Aorta (tissue), 5 donors: ENCODE measurements at places on chromosomes 3 and 15. TPM values are rescaled to one million over a fixed set of nuclear protein-coding genes. Genes with fewer than 3 reads are reported as not detected.

DNA sequence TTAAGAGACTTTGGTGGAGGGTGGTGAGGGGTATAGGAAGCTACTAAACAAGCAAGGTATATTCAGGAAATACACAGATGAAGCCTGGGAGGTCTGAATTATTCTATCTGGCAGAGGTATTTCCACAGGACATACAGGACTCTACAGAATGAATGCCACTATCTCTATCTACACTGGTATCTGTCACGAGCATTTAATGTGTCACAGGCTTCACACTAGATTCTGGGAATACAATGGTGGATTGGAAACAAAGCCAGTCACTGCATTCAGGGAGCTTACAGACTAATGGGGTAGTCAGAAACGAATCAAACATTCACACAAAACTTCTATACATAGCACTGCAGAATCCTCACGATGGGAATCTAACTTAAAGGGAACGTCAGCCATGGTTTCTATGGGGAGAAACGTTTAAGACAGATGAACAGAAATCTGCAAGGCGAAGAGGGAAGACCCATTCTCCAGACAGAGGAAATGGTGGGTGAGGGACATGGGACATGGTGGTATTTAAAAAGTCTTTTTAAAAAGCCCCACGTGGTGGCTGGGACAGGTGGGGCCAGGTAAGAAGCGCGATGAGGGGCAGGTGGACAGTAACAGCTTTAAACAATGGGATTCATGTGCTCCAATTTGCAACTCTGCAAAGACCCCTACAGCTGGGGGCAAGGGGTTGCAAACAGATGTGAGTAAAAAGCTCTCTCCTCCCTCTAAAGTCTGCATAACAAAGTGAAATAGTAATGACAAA is 16.5 kb downstream of the LRIG1 start:
- no peak for DNase-seq
- peak overlapping the region; percentile 89 for H3K27ac ChIP-seq
- no peaks in the 10 kb centered on the region for H3K36me3 ChIP-seq

- no peaks in the 10 kb centered on the region for H3K4me1 ChIP-seq
- H3K27ac ChIP-seq: no peak overlapping the region
- H3K27me3 ChIP-seq: no peaks in the 10 kb centered on the region
- no peaks in the 10 kb centered on the region for H3K36me3 ChIP-seq
Observed at GRCh38 chr3:13473020-13473419, 7.1 kb upstream of the HDAC11 start.

DNA sequence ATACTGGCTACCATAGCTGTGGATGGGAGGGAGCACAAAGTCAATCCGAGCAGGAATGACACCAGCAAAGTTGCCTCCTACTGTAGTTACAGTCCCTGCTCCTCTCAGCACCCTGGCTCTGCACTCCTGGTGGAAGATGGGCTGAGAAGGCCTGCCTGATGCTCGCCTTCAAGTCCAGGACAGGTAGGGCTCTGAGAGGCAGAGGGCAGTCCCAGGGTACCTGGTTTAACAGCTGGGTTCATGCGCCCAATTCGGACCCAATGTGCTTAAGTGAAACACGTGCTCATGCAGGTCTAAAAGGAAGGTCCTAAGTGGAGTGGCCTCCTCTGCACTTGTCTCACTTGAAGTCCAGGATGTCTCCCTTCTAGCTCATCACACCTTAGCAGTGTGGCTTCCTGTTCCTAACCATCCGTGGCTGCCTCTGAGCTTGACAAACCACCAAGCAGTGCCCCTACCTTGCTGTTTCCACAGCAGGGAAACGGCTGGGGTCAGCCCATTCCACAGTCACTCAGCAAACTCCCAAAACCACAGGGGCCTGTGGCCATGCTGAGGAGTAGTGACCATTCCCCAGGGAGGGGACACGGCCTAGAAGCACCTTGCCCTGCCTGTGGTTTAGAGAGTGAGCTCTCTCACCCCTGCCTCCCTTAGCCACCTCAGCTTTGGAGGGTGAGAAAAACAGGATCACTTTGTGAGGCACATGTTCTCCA is 3.9 kb upstream of the MUSTN1 start:
- H3K36me3 ChIP-seq: no peaks in the 10 kb centered on the region
- no peaks in the 10 kb centered on the region for H3K27me3 ChIP-seq
- no peak overlapping the region for H3K4me3 ChIP-seq

DNA sequence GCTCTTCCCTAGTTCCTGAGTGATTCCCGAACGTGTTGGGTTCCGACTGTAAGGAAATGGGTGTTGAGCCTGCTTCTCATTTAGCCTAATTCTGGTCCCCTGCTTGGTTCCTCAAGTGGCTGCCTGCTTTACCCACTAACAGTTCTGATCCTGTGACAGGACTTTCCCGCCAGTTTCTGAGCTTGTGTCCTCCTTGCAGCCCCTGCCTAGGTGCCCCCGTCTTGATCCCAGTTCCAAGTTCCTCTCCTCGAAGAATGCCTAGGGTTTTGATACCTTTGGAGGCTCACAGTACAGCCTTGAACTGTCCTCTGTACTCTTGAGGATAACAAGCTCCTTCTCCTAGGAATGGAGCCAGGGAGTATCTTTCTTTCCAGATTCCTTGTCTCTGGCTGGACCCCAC is 12.0 kb upstream of the RASGRF1 start:
- no peak overlapping the region for H3K27ac ChIP-seq
- H3K4me1 ChIP-seq: no peaks in the 10 kb centered on the region
- no peak overlapping the region for H3K4me3 ChIP-seq
- H3K27me3 ChIP-seq: no peaks in the 10 kb centered on the region
- no peaks in the 10 kb centered on the region for H3K36me3 ChIP-seq
- peak; percentile 20 for DNase-seq

- no peak for DNase-seq
- H3K4me1 ChIP-seq: peaks cover 4% of the 10 kb centered on the region
- H3K36me3 ChIP-seq: no peaks in the 10 kb centered on the region
Observed at GRCh38 chr3:64824394-64824909, 136.7 kb upstream of the ADAMTS9 start.

GRCh38 chr3:155238845-155239244 is 54.6 kb downstream of the STRIT1 start:
- no peak overlapping the region for H3K27ac ChIP-seq
- no peak for DNase-seq
- H3K27me3 ChIP-seq: no peaks in the 10 kb centered on the region
- H3K4me1 ChIP-seq: no peaks in the 10 kb centered on the region
- H3K36me3 ChIP-seq: no peaks in the 10 kb centered on the region
- no peak overlapping the region for H3K4me3 ChIP-seq

DNA sequence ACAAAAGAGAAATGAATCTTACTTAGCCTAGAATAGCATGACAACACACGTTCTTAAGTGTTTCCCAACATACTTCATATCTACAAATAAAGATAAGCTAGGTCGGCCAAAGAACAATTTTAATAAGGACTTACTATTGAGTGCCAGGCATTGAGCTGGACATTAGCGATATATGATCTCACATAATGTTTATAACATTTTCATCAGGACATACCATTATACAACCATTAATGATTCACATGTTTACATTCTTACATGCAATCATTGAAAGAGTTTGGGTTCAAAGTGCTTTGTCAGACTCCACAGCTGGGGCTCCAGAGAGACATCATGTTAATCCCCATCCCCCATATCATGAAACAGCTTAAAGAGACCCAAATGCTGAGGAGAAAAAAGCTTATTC is 189.0 kb downstream of the STT3B start:
- no peak overlapping the region for H3K4me3 ChIP-seq
- no peaks in the 10 kb centered on the region for H3K27me3 ChIP-seq
- peaks cover 2% of the 10 kb centered on the region for H3K4me1 ChIP-seq
- no peak for DNase-seq
- no peak overlapping the region for H3K27ac ChIP-seq

GRCh38 chr3:23923786-23924185 is 6.9 kb downstream of the RPL15 start:
- no peaks in the 10 kb centered on the region for H3K4me1 ChIP-seq
- peaks cover 4% of the 10 kb centered on the region for H3K36me3 ChIP-seq
- no peak for DNase-seq
- no peaks in the 10 kb centered on the region for H3K27me3 ChIP-seq

GRCh38 chr15:39310633-39311032 is 270.2 kb upstream of the THBS1 start:
- no peak for DNase-seq
- H3K4me1 ChIP-seq: no peaks in the 10 kb centered on the region
- no peaks in the 10 kb centered on the region for H3K36me3 ChIP-seq

DNA sequence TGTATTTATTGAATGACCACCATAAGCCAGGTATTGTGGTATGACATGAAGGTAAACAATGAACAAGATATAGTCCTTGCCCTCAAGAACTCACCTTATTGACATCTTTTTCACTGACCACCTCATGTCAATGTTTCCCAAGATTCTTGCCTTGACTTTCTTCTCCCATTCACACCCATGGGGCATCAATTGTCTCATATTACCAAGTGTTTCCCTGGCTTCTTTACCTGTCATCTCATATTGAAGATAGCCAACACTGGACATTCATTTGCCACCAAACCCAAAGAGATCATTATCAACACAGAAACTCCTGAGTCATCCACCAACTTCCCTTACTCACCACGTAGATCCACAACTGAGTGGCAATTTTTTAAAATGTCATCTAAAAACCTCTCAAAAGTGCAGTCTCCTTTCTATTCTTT is 2.2 kb downstream of the EFHB start:
- no peak overlapping the region for H3K27ac ChIP-seq
- H3K27me3 ChIP-seq: no peaks in the 10 kb centered on the region
- no peak for DNase-seq

GRCh38 chr3:170418422-170419398 is at the start of gene CLDN11:
TSS of gene CLDN11 (plus strand) at chr3:170418868. CDS start at chr3:170419067, 199 bp downstream.
- H3K27ac ChIP-seq: no peak within 1 kb of the TSS
- H3K4me1 ChIP-seq: no peaks in the 10 kb centered on the region
- no peaks in the 10 kb centered on the region for H3K27me3 ChIP-seq
- H3K36me3 ChIP-seq: no peaks in the 10 kb centered on the region
- peak; percentile 76 for DNase-seq

- peak overlapping the region; percentile 47 for H3K27ac ChIP-seq
- no peaks in the 10 kb centered on the region for H3K27me3 ChIP-seq
- DNase-seq: peak; percentile 79
Observed at GRCh38 chr15:67048281-67049279, 16.8 kb upstream of the SMAD3 start.

DNA sequence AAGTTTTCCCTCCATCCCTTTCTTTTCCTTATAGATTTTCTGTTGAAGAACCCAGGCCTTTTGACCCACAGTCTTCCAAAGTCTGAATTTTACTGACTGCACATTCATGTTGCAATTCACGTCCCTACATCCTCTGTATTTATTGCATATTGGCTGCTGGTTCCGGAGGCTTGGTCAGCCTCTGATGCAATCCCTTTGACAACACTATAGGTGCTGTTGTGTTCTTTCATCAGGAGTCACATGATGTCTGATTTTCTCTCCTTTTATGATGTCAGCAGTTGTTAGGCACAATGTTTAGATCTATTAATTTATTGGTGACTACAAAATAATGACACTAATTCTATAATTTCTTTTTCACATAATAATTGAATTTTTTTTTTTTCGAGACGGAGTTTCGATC is 8.7 kb downstream of the CYP1A1 start:
- no peaks in the 10 kb centered on the region for H3K36me3 ChIP-seq
- no peaks in the 10 kb centered on the region for H3K4me1 ChIP-seq
- DNase-seq: no peak
- H3K27ac ChIP-seq: no peak overlapping the region
- H3K4me3 ChIP-seq: no peak overlapping the region
- no peaks in the 10 kb centered on the region for H3K27me3 ChIP-seq

DNA sequence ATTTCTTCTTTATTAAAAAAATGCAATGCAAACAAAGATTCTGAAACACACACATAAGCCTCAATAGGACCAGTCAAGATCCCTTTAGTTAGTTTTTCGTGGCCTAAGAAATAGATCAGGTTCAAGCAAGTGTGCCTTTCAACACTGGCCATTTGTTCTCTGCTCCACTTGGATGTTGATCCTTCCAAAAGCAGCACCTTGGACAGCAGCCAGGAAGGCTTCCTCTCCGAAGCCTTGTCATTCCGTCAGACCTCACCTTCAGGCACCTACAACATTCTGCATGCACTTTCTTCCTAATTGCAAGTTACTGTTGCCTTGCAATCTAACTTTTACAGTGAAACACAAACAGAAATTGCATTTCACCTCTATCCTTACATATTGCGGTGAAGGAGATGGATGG is 155.9 kb upstream of the FEZF2 start:
- H3K27ac ChIP-seq: no peak overlapping the region
- no peak for DNase-seq
- H3K4me1 ChIP-seq: no peaks in the 10 kb centered on the region
- no peak overlapping the region for H3K4me3 ChIP-seq
- H3K27me3 ChIP-seq: peaks cover 2% of the 10 kb centered on the region

GRCh38 chr15:43251871-43252250 is 14.9 kb downstream of the TGM5 start:
- no peaks in the 10 kb centered on the region for H3K27me3 ChIP-seq
- DNase-seq: no peak
- no peaks in the 10 kb centered on the region for H3K36me3 ChIP-seq
- H3K4me1 ChIP-seq: no peaks in the 10 kb centered on the region
- H3K27ac ChIP-seq: no peak overlapping the region
- no peak overlapping the region for H3K4me3 ChIP-seq

GRCh38 chr3:117721866-117722265 is 1012.3 kb downstream of the TUSC7 start:
- no peak for DNase-seq
- H3K36me3 ChIP-seq: no peaks in the 10 kb centered on the region
- no peaks in the 10 kb centered on the region for H3K4me1 ChIP-seq
- H3K27me3 ChIP-seq: no peaks in the 10 kb centered on the region
- no peak overlapping the region for H3K4me3 ChIP-seq

DNA sequence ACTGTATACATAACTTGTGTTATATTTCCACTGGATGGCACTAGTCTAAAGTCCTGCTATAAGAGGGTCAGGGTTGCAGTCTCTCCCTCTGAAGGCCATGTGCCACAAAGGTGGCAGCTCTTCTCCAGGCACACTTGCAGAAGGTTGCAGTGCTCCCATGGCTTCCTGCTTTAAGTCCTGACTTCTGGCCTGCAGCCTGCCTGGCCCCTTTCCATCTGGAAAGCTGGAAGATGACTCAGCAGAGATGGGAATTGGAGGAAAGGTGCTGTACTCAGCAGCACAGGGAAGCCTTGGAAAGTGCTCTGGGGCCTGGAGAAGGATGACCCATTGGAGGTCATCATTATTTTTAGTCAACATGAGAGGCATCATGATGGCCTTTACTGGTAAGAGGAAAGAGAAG is 40.9 kb upstream of the MRPL3 start:
- peaks cover 3% of the 10 kb centered on the region for H3K4me1 ChIP-seq
- H3K4me3 ChIP-seq: no peak overlapping the region
- H3K36me3 ChIP-seq: no peaks in the 10 kb centered on the region
- H3K27ac ChIP-seq: no peak overlapping the region

- no peaks in the 10 kb centered on the region for H3K36me3 ChIP-seq
- H3K4me3 ChIP-seq: peak overlapping the region; percentile 88
- DNase-seq: no peak
- no peaks in the 10 kb centered on the region for H3K27me3 ChIP-seq
Observed at GRCh38 chr15:40471808-40472150, 995 bp downstream of the CHST14 start.

- no peaks in the 10 kb centered on the region for H3K27me3 ChIP-seq
- peaks cover 5% of the 10 kb centered on the region for H3K36me3 ChIP-seq
- DNase-seq: no peak
- no peak overlapping the region for H3K4me3 ChIP-seq
Observed at GRCh38 chr15:99141943-99142342, 37.1 kb downstream of the SYNM start.

Gene ROPN1
- not detected for total RNA-seq

Gene CEP152
- 7.6 TPM for total RNA-seq

Gene SPATA12
- total RNA-seq: not detected

Gene CDHR4
- total RNA-seq: 1.1 TPM

Gene TERC
- total RNA-seq: not detected

Gene SPRED1
- total RNA-seq: 39.4 TPM

Gene APEH
- total RNA-seq: 51.7 TPM

Gene FETUB
- total RNA-seq: not detected
